ENCODE measurements at places on chromosomes 5 and 9. TPM values are rescaled to one million over a fixed set of nuclear protein-coding genes. Genes with fewer than 3 reads are reported as not detected.

DNA sequence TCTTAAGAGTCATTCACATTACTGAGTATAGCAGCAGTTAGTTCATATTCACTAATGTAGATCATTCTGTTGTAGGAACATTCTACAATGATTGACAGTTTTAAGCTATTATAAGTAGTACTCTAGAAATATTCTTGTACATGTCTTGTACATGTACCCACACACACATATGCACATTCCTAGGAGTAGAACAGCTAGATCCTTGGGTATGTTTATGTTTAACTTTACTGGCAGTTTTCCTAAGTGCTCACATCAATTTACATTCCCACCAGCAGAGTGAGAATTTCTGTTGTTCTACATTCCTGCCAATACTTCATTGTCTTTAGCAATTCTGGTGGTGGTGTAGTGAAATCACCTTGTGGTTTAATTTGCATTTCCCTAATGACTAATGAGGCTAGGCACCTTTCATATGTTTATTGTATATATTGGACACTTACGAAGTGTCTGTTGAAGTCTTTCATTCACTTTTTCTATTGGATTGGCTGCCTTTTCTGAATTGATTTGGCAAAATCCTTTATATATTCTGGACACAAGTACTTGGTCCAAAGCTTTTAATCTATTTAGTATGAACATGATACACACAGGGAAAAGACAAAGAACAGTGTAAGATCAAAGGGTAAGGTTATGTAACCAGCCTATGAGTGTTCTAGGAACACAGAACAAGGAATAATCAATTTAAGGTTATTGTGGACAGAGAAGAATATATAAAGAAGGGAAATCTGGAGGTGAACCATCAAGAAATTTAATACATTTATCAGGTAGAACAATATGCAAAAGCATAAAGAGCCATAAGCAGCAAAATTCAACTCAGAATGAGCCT lies 95.6 kb downstream of the MLLT3 start:
- DNase-seq: no peak

The MTMR12 gene
- total RNA-seq: 19.1 TPM

- no peak for DNase-seq
These were observed 10.7 kb downstream of the GIN1 start for GRCh38 chr5:103109277-103109676.

GRCh38 chr9:137302449-137303150 lies 529 bp upstream of the NRARP start:
- no peak for DNase-seq

DNA sequence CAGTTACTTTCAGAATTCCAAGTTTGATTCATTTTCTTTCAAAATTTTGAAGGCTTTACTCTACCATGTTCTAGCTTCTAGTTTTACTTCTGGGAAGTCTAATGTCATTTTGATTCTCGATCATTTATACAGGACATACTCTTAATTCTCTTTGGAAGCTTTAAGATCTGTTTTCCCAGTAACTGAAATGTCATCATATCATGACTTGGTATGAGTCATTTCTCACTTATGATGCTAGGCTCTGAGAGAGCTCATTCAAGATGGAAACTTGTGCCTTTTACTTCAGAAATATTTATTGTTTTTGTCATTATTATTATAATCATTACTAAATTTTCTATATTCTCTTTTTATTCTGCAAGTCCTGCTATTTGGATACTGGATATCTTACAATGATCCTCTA lies 222.3 kb downstream of the PARP8 start:
- no peak for DNase-seq

The FLT4 gene
- total RNA-seq: 2.0 TPM

The WWC1 gene
- 1.0 TPM for total RNA-seq

- DNase-seq: no peak
These were observed 3.7 kb upstream of the DOLPP1 start for GRCh38 chr9:129077236-129077635.

GRCh38 chr5:93726595-93726994 lies 14.8 kb downstream of the POU5F2 start:
- no peak for DNase-seq

- DNase-seq: no peak
These were observed 198.7 kb upstream of the HAPLN1 start for GRCh38 chr5:83919071-83920041.

DNA sequence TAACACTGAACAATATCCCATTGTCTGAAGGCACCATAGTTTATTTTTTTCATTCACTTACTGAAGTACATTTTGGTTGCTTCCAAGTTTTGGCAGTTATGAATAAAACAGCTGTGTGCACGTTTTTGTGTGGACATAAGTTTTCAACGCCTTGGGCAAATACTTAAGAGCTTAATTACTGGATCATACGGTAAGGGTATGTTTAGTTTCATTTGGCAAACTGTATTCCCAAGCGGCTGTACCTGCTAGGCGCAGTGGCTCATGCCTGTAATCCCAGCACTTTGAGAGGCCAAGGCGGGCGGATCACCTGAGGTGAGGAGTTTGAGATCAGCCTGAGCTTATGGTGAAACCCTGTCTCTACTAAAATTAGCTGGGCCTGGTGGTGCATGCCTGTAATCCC lies 63.7 kb upstream of the FAM120A start:
- no peak for DNase-seq

DNA sequence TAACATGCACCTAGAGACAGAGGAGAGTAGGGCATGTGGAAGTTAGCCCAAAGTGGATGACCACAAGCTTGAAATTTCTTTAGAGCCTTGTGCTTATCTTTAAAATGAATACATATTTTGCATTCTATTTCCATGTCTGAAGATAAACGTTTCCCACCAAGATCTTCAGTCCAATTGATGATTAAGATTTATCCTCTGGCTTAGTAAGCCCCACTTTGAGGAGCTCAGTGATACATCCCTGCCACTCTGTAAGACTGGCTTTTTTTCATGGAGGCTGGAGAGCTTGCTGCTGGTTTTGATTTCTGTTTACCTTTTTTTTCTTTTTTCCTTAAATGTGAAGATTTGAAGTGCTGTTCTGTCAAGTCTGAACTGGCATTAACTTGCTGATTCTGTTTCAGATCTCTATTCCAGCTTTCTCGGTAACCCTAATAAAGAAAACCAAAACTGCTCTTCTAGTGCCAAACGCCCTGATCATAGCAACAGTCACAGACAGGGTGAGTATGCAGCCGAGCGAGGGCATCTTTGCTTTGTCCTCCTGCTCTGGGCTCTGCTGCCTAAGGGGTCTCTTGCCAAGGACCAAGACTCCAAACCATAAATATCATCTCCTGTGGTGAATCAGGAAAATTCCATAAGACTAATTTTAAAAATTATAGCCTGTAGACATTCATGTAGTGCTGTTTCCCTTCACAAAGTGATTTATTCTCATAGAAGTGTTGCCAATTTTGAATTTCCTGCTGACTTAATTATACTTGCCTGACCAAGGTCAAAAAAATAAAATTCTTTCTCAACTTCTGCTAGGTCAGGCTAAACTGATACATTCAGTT lies 54.3 kb downstream of the GRAMD2B start:
- DNase-seq: no peak

The NFIL3 gene
- total RNA-seq: 31.8 TPM

DNA sequence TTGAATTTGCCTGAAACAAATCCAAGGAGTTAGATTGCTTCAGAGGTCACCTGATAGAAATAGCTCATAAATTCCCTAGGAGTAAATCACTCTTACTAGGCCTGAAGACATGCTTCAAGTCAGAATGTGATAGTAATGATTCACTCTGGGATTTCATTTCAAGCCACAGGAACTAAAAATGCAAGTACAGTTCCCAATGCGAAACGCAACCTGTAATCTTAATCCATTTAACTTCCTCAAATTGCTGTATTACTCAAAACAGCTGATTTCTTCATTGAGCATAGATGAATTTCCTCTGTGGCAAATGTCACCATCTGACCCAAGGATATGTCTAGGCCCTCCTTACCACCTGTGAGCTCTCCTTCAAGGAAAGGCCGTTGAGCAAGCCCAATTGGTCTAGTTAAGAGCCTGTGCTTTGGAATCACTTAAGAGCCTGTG lies 32.1 kb upstream of the IL6ST start:
- no peak for DNase-seq

GRCh38 chr5:14086261-14086660 lies 56.9 kb upstream of the TRIO start:
- no peak for DNase-seq

DNA sequence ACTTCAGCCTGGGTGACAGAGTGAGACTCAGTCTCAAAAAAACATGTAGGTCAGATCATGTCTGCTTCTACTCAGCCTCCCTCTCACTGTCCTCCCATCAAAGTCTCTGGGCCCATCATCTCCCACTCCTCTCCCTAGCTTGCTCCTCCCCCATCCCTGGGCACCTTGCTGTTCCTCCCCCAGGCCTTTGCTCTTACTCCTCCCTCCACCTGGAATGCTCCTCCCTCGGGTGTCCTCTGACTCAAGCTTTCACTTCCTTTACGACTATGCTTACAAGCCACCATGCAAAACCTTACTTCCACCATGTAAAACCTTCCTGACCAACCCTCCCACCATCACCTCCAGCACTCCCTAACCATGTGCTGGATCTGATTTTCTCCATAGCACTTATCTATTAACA lies 51.5 kb downstream of the MTMR12 start:
- DNase-seq: no peak

DNA sequence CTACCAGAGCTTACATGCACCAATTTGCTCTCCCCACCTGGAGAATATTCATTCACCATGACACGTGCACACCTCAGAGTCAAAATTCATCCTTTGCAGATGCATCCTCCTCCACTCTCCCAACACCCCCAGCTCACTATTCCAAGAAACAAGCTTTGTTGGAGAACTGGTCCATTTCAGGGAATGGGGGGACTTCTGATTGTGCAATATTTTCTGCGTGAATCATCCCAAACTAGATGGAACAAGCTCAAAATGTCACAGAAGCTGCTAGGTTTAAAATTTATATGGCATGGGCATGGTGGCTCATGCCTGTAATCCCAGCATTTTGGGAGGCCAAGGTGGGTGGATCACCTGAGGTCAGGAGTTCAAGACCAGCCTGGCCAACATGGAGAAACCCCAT lies 3.6 kb downstream of the GLDC start:
- DNase-seq: no peak

The PCDHB10 gene
- total RNA-seq: 1.4 TPM

DNA sequence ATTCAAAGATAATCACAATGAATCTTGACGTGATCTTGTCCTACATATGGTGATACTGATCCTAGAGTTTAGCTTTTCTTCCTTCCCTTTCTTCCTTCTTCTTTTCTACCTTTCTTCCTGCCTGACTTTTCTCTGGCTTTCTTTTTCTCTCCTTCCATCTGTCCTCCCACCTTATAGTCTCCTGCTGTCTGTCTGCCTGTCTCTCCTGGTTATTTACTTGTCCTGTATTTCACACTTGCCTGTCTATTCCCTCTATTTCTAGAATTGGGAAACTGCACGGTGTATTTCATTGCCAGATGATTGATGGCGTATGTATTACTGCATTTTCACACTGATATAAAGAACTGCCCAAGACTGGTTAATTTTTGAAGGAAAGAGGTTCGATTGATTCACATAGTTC lies 718.1 kb upstream of the CDH6 start:
- DNase-seq: no peak

- DNase-seq: no peak
These were observed 42.1 kb downstream of the ZNF366 start for GRCh38 chr5:72465066-72465465.

The PCDHAC1 gene
- total RNA-seq: 0.09 TPM

DNA sequence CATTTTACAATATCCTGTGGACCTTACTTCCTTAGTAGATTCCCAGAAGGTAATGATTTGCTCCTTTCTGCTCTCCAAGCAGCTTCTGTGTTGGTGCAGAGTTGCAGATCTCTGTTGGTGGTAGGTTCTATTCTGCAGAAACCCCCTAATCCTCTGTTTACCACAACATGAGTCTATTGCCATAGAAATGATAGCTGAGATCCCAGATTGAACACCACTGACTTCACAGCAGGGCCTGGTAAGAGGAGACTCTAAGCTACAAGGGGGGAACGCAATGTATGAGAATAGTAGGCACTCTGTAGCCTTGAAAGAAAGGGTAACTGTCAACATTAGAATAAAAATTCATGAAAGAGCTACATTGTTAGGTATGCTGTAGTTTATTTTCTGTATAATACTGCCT lies 59.5 kb downstream of the MUSK start:
- DNase-seq: no peak

GRCh38 chr9:92657296-92658094 lies 12.4 kb downstream of the IPPK start:
- peak; percentile 41 for DNase-seq

The IFNA2 gene
- total RNA-seq: not detected

The PCAT7 gene
- 0.09 TPM for total RNA-seq

GRCh38 chr5:130111746-130112145 lies 207.5 kb downstream of the CHSY3 start:
- no peak for DNase-seq

The DDX4 gene
- total RNA-seq: not detected

DNA sequence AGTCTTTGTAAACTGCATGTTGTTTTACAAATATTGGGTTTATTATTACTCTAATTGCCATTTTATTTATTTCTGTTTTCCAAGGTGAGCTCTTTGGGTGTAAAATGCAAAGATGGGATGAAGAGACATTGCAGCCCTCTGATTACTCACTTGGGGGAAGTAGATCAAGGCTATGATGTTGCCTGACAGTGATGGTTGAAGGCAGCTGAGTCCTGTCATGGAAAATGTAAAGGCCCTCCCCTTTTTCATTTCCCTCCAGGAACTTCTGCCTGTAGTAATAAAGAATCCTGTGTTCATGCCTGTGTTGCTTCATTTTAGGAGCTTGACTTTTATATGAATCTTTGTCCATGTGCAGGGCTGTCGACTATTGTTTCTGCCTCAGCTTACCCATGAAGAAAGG lies 605.4 kb upstream of the CLINT1 start:
- no peak for DNase-seq

The RANBP3L gene
- 0.58 TPM for total RNA-seq

GRCh38 chr9:109639674-109640579 lies 140.1 kb upstream of the PALM2AKAP2 start:
- peak; percentile 51 for DNase-seq

DNA sequence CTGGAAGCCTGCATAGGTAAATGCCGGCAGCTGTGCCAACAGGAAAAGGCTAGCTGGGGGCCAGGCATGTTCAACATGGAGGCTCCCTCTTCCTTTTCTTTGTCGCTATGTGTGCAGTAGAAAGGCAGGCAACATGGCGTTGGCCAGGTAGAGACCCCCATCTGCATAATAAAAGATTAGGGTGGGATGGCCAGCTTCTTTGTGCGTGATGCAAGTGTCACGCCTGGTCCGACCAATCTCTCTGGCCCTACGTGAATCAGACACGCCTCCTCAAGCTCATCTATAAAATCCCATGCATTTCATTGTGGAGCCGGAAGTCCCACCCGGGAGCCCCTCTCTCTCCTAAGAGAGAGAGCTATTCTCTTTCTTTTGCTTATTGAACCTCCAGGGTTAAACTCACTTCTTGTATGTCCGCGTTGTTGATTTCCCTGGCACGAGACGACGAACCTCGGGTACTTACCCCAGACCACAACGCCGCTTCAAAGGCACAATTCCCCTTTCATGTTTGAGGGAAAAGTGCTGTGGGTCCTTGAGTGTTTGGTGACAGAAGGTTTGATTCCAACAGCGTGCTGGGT lies 25.0 kb upstream of the C5orf47 start:
- no peak for DNase-seq

The ADAMTS16 gene
- total RNA-seq: not detected

DNA sequence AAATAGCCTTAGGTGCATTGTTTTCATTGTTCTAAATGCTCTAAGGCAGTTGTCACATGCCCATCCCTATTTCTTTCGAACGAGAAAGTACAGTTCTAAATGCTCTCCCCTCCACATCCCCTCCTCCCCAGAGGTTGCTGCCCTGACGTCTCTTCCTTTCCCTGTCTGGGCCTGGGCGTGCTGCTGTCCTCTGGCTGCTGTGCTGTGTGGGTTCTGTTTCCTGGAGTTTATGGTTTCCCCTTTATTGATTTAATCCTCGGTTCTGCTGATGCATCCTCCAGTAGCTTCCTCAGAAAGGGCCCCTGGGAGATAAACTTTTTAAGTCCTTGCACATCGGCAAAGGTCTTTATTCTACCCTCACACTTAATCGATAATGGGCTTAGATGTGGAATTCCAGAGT lies 48.8 kb downstream of the MVB12B start:
- no peak for DNase-seq
